D721Med (cell line): ENCODE measurements at places on chromosomes 13 and 19.
A peak's percentile ranks its signal among the peaks of the same experiment; 100 is the strongest.

DNA sequence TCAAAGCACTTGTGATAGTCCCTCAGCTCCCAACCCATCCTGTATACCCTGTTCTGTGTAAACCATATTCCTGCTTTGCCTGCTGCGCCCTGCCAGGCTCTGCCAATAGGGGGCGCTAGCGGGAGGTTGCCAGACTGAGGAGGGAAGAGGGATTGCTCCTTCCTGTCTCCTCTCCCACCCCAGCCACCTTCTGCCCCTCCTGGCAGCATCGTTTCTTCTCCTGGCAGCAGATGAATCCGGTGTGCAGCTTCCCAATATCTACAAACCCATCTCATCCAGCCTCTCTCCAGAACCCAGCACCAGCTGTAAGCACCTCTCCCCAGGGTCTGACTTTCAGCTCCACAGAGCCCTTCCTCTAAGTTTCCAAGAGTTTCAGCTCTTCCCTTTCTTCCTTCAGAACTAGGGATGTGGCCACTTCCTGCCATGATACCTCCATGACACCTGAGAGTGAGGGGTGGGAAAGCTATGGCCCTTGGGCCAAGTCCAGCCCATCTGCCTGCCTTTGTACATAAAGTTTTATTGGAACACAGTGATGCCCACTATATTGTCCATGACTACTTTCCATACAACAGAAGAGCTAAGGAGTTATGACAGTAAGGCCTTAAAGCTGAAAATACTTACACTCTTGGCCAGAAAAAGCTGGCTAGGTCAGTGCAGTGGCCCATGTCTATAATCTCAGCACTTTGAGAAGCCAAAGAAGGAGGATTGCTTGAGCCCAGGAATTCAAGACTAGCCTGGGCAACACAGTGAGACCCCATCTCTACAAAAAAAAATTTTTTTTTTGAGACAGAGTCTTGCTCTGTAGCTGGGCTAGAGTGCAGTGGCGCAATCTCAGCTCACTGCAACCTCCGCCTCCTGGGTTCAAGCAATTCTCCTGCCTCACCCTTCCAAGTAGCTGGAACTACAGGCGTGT lies 34.5 kb upstream of the ATP1A3 start:
- no peak for DNase-seq

GRCh38 chr19:6232601-6233055 lies 47.1 kb downstream of the MLLT1 start:
- no peak for DNase-seq

GRCh38 chr13:37652596-37652995 lies 54.0 kb upstream of the POSTN start:
- DNase-seq, result no peak

- no peak for DNase-seq
These were observed 3.6 kb upstream of the FAM124A start for GRCh38 chr13:51218626-51219025.

DNA sequence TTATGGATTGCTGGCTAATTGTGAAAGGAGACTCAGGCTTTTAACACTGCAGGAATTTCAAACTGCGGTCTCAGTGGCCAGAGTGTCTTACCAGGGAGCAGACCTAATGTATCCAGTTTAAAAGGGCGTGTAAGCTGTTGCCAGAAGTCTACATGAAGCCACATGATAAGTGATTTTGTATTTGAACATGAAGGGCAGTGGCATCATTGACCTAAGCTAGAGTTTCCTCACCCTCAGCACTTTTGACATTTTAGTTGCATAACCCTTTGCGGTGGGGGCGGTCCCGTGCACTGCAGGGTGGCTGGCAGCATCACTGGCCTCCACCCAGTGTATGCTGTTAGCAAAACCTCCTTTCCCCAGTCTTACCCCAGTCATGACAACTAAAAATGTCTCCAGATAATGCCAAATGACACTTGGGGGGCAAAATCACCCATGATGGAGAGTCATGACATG lies 23.7 kb upstream of the GPR18 start:
- DNase-seq, result no peak

DNA sequence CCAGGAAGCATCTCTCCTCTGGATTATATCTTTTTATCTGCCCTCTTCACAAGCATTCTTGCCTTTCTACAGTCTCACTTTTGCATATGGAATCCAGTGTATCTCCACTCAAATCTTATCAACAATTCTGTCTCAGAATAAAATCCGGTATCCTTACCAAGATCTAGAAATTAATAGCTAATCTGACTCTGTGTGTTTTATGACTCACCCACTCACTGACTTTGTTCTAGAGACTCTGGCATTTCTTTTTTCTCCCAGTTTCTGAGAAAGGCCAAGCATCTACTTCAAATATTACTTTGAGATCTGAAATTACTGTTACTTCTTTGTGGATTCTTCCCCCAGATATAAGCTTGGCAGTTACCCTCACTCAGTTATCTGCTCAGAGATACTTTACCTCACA lies 913.5 kb upstream of the ATXN8OS start:
- DNase-seq, result no peak

- no peak for DNase-seq
These were observed 3.1 kb upstream of the FFAR1 start for GRCh38 chr19:35344511-35345031.

DNA sequence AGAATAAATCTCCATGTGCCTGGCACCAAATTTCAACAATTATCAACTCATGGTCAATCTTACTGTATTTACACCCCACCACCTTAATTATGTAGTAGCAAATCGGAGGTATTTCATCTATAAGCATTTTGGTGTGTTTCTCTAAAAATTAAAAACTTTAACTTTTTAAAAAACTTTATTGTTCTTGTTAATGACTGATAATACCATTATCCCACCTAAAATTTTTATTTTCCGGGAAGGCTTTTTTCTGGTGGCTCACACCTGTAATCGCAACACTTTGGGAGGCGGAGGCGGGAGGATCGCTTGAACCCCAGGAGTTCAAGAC lies 453 bp upstream of the PDCD2L start:
- DNase-seq, result no peak

DNA sequence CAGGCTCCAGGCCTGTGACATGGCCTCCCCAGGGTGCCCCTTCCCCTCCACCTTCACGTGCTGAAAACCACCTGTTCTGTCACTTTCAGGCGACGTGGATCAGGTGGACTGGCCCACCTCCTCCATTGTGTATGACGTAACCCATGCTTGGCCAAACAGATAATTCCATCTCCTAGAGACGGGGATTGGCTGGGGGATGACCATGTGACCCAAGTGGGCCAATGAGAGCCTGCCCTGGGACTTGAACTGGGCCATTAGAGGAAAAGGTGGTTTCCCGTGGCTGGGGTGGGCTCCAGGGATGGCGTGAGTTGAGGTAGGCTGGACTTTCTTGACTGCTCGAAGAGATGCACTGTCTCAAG lies 3.6 kb upstream of the ADAMTSL5 start:
- no peak for DNase-seq

GRCh38 chr13:103102482-103102881 lies 36.3 kb upstream of the SLC10A2 start:
- no peak for DNase-seq

DNA sequence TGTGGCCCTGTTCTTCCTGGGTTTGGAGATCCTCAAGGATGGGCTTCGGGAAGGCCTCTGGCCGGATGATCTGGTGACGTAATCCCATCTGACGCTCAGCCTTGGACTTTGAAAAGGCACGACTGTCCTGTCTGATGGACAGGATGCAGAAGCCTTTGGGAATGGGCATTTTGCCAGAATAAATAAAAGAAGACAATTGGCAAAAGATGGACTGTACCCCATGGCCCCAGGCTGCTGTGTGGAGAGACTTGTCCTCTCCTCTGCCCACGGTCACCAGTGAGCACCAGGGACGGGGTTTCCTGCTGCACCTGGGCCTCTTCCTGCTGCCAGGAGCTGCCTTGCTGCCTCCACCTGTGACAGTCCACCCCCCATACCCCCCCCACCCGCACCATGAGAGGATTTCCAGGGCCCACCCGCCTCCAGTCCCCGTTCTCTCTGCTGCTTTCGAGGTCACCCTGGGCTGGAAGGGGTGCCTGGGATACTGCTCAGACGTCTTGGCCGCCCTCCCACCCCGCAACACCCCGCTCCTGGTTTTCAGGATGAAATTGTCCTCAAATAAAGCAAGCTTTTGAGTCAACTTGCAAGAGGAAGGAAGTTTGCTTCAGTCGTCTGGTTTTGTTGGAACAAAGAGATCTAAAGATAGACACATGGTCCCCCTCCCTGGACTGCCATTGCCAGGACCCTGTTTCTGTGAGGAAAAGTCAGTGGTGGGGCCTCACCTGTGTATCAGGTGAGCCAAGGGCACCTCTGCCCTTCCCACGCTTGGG lies 40.9 kb downstream of the MCF2L start:
- no peak for DNase-seq

DNA sequence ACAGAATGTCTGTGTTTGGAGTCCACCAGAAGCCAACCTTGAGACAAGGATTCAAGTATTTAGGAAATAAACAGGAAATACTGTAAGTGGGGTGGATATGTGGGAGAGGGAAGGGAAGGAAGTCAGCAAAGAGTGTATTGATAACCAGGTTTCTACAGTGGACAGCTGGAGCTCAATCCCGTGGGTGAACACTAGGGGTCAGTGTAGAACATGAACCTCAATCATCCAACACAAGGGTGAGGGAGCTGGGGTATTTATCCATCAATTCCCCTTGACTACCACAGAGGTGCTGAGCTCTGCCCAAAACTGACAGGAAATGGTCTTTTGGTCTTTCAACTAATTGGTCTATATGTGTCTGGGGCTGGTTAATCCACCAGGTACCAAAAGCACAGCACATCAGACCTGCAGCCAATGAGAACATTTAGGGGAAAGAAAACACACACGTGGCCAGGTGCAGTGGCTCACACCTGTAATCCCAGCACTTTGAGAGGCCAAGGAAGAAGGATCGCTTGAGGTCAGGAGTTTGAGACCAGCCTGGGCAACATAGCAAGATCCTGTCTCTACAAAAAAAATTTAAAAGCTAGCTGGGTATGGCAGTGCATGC lies 5.6 kb upstream of the SYDE1 start:
- no peak for DNase-seq

DNA sequence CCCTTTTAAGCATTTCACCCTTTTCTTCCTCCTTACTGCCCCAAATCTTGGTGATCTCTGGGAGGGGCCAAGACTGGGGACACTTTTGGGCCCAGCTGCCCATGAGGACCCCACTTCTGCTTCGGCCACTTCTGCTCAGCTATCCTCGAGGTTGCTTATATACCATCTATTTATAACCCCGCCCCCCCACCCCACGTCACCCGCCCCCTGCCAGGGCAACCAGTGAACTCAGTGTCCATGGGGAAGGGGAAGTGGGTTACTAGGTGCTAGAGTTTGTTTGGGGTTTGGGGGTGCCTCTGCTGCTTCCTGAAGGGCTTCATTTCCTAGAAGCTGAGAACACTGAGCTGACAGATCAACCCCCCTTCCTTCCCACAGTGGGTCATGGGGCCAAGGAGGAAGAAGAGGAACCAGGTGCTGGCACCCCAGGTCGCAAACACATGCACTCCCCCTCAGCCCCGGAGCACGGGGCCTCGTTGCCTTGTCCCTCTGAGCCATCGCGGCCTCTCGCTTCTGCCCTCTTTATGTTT lies 6.1 kb upstream of the ADGRE5 start:
- DNase-seq, result no peak

DNA sequence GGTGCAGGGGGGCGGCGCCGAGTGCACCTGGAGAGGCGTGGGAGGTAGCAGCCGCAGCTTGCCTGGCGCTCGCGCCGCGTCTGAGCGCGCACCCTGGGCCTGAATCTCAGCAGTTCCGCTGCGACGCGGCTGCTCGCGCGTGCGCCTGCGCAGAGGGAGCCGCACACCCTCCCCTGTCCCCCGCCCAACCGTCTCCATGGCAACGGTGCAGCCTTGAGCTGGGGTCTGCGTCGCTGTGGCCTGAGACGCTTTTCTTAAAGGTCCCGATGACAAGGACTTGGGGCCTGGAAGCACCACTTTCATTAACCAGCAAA lies at the start of gene PNMA8B:
PNMA8B (minus strand) TSS at position 82 of the 314 bp plus-strand sequence. CDS start 402 bp downstream, outside the sequence.
- peak; percentile 99 for DNase-seq

- DNase-seq, result no peak
These were observed 13.7 kb downstream of the SYT3 start for GRCh38 chr19:50626011-50626410.

GRCh38 chr19:17770613-17771012 lies 19.3 kb downstream of the FCHO1 start:
- DNase-seq, result no peak
